Stimulated activated CD4-positive, alpha-beta T cell treated with anti-CD3 and anti-CD28 coated beads, TNF-alpha, amount 100 ng/mL, for 1 hour (primary cell): ENCODE measurements at places on chromosomes 6 and 20.

DNA sequence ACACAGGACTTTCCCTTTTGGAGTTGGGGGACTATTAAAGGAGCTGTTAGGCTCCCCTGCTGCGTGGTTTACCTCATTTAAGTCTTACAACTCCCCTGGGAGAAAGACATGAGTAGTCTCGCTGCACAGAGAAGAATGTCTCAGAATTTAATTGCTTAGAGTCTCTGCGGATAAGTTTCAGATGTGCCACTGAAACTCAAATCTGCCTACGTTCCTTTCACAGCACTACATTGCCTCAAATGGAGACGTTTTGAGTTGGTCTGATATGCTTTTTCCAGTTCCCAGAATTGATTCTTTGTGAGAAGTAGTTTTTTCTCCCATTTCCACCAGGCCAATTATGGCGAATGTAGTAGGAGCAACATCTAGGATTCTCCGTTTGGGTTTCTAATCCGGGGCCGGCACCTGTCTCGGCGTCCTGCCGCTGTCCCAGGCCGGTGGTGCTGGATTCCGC, 532 bp upstream of the SLC35F1 start:
- DNase-seq = no peak

GRCh38 chr20:35773154-35773751, 1.4 kb downstream of the PHF20 start:
- DNase-seq = no peak

DNA sequence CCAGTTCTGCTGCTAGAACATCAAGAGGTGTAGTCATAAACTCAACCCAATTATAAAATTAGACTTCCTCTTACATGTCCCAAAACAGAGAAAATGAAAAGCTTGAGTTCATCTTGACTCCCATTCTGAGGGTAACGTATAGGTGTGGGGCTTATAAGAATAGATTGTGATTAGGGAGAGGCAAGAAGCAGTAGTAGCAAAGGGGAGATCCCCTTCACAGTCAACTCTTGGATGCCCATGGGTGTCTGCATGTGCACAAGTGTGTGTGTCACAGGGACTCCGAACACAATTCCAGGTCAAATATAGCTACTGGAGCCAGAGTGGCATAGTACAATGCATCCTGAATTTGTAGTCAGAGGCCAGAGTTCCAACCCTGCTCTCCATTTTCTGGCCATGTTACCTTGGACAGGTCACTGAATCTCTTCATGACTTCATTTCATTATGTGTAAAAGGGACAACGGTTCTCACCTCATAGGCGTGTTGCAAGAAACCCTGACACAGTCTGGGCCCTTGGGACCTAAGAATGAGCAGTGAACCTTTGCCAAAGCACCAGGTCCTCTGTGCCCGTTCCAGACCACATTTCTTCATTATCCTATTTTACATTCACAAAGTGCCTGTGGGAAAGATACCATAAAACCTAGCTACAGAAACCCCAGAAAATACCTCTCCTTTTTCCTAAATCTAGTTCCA, 11.8 kb downstream of the GSTA4 start:
- DNase-seq = no peak

DNA sequence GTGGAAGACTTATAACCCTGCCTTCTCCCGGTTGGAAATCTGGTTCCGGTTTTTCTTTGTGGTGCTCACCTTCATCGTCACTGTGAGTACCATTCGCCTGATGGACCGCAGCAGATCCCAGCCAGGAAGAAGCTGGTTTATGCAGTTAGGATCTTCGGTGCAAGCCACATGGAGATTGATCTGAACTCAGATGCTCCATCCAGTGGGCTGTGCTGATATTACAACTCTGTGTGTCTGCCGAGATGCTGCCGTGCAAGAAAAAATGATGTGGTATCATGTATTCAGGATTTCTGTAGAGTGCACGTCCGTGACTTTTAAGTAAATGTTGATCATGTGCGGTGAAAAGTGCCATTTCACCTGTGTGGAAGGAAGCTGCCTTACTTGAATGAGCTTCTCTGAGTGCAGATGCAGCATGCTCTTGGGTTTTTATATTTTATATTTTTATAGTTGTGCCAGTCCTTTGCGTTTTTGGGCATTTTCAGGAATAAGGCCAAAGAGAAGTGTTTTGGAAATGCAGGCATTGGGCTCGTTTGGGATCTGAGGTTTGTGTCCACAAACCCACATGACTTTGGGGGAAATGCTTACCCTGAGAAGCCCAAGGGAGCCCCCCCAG, 39.2 kb downstream of the DYNLT1 start:
- DNase-seq = no peak

DNA sequence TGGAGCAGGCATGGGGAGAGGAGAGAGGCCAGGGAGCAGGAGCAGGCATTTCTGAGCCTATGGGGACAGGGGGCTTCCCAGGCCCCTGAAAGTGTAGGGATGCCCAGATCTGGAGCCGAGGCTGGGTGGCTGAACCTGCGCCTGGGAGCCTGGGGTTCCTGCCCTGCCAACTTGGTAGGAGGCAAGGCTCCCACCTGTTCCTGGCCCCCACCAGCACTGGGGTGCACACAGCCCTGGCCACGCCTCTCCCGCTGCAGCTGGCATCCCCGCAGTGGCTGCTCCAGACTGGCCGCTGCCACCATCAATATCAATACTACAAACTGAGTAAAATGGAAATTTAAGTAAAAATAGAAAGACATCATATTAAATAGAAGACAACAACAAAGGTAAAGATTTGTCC, 684.9 kb upstream of the MAP3K7 start:
- no peak for DNase-seq

- DNase-seq = no peak
These were observed 27.1 kb downstream of the RIPOR3 start for GRCh38 chr20:50664254-50664653.

DNA sequence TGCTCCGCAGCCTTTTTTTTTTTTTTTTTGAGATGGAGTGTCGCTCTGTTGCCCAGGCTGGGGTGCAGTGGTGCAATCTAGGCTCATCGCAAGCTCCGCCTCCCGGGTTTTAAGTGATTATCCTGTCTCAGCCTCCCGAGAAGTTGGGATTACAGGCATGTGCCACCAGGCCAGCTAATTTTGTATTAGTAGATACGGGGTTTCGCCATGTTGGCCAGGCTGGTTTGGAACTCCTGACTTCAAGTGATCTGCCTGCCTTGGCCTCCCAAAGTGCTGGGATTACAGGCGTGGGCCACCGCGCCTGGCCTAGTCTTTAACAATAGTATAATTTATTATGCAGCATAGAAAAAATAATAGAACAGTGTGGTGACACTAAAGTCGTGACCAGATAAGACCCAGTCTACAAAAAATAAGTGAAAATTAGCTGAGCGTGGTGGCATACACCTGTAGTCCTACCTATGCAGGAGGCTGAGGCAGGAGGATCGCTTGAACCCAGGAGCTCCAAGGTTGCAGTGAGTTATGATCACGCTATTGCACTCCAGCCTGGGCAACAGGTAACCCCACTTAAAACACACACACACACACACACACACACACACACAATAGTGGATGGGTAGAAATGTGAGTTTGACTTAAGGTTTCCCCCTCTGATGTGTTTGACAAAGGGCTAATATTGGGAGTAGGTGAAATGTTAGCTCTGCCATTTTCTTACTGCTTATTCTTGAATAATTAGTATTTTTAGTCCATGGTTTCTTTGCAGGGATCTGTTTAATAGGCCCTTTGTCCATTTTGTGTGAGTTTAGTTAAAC, 6.5 kb downstream of the PIM1 start:
- DNase-seq = no peak

- DNase-seq = no peak
These were observed 63.0 kb upstream of the KIF25 start for GRCh38 chr6:167934426-167934864.

- DNase-seq = no peak
These were observed 32.2 kb downstream of the RAMACL start for GRCh38 chr6:166554316-166554715.

DNA sequence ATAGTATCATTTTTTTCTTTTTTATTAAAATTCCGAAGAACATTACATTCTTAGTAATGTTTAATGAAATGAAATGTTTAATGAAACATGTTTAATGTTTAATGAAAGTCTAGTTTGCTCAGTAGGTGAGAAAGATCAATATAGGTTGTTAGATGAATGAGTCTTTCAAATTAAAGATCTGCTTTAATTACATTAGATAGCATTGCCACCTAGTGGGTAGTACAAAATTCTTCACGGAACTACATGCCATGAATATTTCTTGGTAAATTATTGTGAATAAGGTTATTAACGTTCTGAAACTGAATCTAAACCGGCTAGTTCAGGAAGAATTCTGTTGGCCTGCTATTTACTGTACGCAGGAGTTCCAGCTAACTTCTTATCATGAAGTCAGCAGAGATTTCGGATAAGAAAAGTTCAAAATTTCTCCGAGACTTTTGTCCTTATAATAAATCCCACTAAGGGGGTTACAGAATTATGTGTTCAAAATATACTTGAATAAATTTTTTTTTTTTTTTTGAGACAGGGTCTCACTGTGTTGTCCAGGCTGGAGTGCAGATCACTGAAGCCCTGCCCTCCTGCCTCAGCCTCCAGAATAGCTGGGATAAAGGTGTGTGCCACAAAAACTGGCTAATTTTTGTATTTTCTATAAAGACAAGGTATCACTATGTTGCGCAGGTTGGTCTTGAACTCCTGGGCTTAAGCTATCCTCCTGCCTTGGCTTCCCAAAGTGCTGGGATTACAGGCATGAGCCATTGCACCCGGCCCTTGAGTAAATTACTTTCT, 7.9 kb upstream of the GMNN start:
- DNase-seq = no peak

- no peak for DNase-seq
These were observed 28.2 kb upstream of the PAX1 start for GRCh38 chr20:21677261-21677660.

DNA sequence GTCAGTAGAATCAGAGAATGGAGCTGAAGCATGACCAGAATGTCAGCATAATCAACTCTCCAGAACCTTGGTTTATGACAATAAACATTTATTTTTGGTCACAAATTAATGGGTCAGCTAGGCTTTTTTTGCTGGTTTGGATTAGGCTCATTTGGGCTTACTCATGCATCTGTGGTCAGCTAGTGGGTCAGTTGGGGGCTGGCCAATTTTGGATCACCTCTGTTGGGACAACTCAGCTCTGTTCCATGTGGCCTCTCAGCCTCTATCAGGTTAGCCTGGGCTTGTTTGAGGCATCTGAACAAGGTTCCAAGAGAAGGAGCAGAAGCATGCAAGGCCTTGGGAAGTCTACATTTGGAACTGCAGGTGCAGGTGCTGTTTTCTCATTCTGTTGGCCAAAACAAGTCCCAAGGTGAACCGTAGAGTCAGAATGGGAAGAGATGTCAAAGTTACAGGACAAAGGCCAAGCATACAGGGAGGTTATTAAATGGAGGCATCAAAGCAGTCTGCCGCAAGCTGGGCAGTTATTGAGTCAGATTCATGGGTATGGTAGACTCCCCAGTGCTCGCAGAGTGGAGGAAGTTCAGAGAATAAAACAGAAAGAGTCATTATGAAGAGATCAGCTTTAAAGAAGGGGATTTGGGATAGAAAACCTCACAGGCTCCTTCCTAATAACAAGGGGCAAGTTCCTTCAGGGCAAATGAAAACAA, 173.0 kb downstream of the PLCB4 start:
- DNase-seq = no peak

DNA sequence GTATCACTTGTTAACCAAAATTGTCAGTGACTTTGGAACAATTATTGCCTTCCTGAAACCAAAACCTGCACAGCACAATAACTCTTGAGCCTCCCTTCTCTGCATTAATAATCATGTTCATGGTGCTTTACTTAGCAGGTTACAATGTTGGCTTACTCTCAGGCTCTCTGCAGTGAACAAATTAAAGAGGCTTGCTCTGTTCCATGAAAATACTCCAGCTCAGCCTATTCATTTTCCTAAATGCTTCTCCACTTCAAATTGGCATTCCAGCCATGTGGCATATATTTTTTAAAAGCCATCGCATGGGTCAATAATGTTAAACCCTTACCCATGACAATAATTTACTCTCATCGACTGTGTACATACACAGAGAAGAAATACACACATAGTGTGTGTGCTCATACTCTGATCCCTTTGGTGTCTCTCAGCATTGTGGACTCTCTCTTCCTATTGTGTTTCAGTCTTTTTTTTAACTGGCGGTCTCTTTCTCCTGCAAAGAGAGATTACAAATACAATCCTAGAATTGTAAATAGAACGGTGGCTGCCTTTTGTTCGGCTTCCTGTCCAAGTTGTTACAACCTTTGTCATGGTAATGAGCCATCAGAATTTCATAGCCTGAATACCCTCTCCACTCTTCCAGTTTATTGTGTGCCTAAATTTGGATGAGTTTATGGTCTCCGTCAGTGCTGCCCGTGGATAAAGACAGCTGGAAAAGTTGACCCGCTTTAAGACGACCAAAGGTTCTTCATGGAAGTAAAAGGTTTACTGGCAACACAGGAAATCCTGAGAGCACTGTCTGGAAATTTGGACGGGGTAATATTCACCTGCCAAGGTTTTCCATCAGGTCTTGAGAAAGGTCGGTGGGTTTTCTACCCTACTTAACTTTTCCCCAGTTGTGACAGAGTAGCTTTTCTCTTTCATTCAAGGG, 263.6 kb downstream of the CD83 start:
- DNase-seq = no peak

DNA sequence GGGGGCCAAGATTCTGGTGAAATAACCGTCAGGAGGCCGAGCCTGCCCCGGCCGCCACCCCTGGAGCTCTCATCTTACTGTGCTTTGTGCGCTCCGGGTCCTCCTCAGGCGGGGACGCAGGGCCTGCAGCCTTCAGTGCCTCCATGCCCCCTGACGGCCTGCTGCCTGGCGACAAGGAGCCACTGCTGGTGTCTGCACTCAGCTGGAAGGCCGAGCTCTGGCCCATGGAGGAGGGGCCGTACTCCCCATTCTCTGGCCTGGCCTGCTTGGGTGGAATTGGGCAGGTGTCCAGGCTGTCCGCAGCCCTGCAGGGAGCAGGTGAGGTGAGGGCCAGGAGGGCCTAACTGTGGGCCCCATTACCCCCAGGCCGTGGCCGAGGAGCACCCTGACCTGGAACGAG, 5.3 kb downstream of the ZNF512B start:
- DNase-seq = no peak

DNA sequence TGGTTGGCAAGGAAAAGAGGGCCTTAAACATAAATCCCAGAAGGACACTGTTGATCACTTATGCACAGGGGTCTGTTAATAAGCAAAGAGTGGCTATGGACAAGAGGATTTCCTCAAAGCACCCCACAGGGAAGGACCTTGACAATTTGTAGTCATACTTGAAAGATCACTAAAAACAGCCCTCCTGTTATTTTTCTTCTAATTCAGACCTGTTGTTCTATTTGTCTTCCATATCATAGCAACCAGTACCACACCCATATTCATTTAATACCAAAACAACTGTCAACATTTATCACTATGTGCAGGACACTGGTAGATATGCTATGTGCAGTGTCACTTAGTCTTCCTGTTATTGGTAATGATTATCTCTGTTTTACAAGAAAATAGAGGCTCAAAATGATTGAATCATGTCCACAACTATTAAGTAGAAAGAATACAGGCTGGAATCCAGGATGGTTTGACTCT, 3.2 kb upstream of the DYNLRB1 start:
- no peak for DNase-seq
